ENCODE measurements at places on chromosomes 3 and 15.

- no peak for DNase-seq
Observed at GRCh38 chr15:95113041-95113440, 881.7 kb downstream of the MCTP2 start.

- no peak for DNase-seq
Observed at GRCh38 chr3:183233966-183234365, 19.1 kb upstream of the B3GNT5 start.

DNA sequence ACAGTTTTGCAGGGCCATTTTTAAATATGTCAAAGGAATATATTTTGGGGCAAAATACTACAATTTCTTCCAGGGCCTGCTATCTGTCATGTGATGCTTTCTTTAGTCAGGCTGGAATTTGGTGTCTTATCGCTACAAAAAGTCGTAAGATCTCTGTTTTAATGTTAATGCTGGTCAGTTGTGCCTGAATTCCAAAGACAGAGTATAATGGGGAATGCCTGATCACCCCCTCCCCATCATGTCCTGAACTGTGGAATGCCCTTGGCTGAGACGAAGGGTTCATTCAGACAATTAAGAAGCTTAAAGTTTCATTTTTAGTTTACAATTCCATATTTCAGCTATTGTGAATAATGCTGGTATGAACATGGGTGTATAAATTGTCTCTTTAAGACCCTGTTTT, 203.0 kb downstream of the TBC1D5 start:
- no peak for DNase-seq

GRCh38 chr3:42032693-42033349, 58.3 kb upstream of the TRAK1 start:
- DNase-seq: peak; percentile 94

DNA sequence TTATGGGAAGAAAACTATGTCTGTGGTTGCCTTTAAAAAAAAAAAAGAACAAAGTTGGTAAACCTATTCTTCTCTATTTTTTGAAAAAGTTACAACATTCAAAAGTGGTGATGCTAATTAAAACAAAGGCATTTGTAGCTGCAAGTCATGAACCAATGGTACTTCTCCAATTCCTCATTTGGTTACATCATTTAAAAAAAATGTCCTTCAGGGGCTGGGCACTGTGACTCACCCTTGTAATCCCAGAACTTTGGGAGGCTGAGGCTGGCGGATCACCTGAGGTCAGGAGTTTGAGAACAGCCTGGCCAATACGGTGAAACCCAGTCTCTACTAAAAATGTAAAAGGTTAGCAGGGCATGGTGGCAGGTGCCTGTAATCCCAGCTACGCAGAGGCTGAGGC, 574.6 kb downstream of the VGLL3 start:
- DNase-seq: no peak

GRCh38 chr15:56168394-56168793, 75.3 kb downstream of the RFX7 start:
- no peak for DNase-seq

GRCh38 chr15:101156061-101156460, 95.8 kb downstream of the CHSY1 start:
- DNase-seq: no peak

DNA sequence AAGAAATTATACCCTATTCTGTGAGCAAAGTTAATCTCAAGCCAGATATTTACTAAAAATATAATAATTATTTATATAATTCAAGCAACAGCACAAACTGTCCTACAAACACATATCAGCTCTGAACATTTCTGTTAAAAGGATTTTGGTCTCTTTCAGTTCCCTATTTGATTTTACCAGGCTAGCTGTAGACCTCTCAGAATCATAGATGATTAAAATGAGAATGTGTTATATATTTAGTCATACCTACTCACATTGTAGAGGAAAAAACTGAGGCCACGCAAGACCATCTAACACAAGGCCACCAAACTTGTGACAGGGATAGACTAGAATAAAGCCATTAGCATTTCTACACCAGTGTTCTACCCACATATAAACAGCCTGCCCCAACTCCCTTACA, 28.5 kb downstream of the ACKR4 start:
- no peak for DNase-seq

DNA sequence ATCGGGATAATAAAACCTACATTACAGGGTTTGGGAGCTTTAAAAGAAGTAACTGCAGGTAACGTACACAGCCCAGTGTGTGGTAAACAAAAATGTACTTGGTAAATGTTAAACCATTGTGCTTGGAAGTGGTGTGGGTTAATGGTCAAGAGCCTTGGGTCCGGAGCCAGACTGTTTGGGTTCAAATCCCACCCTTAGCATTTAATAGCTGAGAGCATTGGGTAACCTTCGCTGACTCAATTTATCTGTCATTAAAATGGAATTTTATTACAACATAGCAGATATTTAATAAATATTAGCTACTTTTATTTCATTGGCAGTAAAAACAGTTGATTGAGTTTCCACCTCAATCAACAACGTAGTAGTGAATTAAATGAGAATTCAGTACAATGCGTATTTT, 1.5 kb downstream of the FSTL1 start:
- DNase-seq: no peak

DNA sequence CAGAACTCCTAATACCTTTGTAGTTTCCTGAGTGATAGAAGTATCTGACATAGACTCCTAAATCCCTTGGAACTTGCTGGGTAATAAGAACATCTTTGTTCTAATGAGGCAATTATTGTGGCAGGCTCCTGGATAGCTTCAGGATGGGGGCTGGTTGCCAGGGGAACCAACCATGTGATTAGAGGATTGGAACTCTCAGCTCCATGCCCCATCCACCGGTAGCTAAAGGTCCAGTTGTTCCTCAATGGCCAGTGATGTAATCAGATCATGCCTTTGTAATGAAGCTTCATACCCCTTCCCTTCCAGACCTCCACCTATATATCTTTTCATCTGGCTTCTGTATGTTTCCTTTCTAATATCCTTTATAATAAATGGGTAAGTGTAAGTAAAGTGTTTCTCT, 221.2 kb upstream of the ALCAM start:
- DNase-seq: no peak

GRCh38 chr3:43914269-43914668, 223.5 kb downstream of the ABHD5 start:
- no peak for DNase-seq

DNA sequence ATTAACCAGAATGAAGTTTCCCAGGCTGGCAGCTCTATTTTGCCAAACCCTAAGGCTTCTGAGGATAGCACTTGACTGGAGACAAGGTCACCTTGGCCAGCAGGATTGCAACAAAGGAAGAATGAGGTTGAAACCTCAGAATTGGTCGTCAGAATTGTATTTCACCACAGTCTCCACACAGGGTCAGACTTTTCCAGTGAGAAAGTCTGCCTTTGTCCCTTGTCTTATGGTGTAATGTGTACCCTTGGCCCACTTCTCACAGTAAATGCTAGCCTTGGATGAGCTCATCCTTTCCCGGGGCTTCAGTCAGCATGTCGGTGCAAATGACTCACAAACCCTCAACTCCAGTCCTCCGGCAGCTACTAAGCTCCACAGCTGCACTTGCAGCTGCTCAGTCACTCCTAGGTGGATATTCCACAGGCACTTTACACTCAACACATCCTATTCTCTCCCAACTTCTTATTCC, 19.7 kb downstream of the SSR3 start:
- peak; percentile 71 for DNase-seq

DNA sequence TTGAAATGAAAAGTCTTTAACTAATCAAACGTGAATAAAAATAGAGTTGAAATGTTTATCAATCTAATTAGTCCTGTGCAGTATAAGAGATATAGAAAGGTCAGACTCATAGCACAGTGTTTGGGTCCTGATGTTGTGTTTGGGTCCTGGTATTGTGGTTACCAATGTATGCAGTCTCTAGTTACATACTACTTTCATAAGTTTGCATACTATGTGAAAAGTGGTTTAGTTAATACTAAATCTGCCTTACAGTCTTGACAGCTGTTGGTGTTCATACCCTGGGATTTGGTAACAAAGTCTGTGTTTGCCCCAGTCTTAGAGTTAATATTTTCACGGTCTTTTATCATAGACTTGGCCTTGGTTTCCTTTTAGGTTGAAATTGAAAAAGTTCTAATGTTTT, 41.7 kb downstream of the KIF15 start:
- no peak for DNase-seq

Data from ovary (tissue), 10 donors.